Stomach (tissue), 19 donors: ENCODE measurements at places on chromosomes 5 and 9. TPM values are rescaled to one million over a fixed set of nuclear protein-coding genes. Genes with fewer than 3 reads are reported as not detected.

DNA sequence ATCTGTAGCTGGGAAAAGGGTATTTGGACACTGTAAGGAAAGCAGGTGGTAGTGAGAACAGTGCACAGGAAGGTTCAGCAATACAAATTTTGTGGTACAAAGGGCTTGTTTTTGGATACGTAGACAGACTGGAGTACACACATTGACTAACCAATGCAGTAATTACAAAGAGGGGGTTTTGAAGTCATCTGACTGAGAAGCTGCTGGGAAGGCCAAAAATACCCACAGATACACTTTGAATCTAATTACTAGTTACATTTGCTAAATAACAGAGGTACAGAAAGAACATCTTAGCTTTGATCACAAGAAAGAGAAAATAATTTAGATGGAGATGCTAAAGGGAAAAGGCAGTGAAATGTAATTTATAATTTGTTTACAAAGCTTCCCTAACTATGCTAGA is 45.9 kb downstream of the PKD2L2 start:
- peaks cover 15% of the 10 kb centered on the region for H3K4me1 ChIP-seq
- DNase-seq: no peak
- peaks cover 37% of the 10 kb centered on the region for H3K36me3 ChIP-seq
- H3K27me3 ChIP-seq: no peaks in the 10 kb centered on the region
- no peak overlapping the region for H3K4me3 ChIP-seq

GRCh38 chr5:31809050-31809870 is 170.3 kb downstream of the PDZD2 start:
- no peaks in the 10 kb centered on the region for H3K36me3 ChIP-seq
- H3K27me3 ChIP-seq: no peaks in the 10 kb centered on the region
- peak; percentile 55 for DNase-seq

DNA sequence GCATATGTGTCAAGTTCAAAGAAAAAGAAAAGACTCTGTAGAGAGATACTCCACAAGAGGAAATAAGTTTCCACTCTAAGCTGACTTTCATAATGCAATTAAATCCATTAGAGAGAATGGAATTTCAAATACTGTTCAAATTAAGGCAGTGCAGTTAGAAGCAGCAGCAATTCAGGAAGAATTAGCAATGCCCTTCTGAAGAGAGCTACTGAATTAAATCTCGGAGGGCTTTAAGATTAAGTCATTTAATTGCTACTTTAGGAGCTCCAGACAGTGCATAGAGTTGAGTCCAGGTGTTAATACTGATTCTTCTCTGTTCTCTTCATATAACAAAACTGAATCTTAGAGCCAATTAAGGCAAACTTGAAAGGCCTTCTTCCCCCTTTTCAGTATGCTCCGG is 8.5 kb downstream of the CDH12 start:
- H3K27ac ChIP-seq: no peak overlapping the region
- no peaks in the 10 kb centered on the region for H3K4me1 ChIP-seq
- no peaks in the 10 kb centered on the region for H3K27me3 ChIP-seq
- H3K36me3 ChIP-seq: no peaks in the 10 kb centered on the region
- no peak for DNase-seq
- no peak overlapping the region for H3K4me3 ChIP-seq

- H3K27ac ChIP-seq: no peak overlapping the region
- no peaks in the 10 kb centered on the region for H3K27me3 ChIP-seq
- H3K4me1 ChIP-seq: peaks cover 16% of the 10 kb centered on the region
- H3K36me3 ChIP-seq: no peaks in the 10 kb centered on the region
These were observed 262.1 kb downstream of the ENC1 start for GRCh38 chr5:74378464-74378863.

DNA sequence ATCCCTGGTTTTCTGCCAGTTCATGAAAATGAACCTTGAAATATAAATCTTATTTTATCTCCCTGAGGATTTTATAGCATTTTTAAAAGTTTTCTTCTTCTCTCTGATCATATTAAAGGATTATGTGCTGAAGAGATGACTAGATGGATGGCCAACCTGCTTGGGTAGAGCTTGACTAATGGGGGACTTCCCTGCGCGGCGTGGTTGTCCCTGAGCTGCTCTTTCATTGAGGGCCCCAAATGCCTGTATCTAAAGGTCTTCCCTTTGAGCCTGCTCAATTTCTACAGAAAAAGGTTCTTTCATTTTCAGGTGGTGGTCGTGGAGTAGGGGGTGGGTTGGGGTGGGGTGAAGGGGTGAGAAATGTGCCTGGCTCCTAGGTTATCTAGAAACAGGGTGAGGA is 20.5 kb upstream of the CDKN2AIPNL start:
- no peak for DNase-seq
- peaks cover 11% of the 10 kb centered on the region for H3K4me1 ChIP-seq

DNA sequence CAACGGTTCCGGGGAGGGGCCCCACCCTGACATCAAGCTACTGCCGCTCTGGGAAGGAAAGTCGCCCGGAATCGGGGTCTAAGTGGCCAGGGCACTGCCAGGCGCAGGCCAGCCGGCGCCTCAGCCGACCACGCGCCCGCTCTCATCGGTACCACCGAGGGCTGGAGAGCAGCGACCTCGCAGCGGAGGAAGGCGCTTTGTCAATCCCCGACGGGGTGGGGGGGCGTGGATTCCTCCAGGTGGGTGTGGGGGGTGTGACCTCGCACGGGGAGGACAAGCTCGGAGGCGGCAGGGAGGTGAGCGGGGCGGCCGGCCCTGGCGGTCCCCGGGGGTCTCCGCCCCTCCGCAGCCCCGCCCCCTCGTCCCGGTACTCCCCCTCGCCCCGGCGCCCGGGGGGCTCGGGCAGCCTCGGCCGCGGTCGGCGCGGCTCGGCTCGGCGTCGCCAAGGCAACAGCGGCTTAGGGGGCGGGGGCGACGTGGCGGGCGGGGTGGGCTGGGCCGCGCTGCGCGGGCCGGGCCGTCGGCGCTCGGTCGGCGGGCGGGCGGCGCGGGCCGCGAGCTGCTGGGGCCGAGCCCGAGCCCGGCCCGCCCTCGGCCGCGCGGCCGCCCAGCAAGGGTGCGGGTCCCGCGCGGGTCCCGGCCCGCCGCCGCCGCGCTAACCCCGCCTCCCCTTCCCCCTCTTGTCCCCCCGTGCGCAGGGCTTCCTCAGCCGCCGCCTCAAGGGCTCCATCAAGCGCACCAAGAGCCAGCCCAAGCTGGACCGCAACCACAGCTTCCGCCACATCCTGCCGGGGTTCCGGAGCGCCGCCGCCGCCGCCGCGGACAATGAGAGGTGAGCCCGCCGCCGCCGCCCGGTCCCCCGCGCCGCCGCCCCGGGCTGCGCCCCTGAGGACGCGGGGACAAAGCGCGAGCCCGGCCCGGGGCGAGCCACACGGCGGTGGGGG is 47.5 kb downstream of the DAB2IP start:
- H3K27ac ChIP-seq: peak overlapping the region; percentile 34
- no peaks in the 10 kb centered on the region for H3K36me3 ChIP-seq
- no peaks in the 10 kb centered on the region for H3K27me3 ChIP-seq
- peaks cover 34% of the 10 kb centered on the region for H3K4me1 ChIP-seq
- peak; percentile 88 for DNase-seq

GRCh38 chr5:176888865-176889165 is 10.3 kb downstream of the HK3 start:
- no peak for DNase-seq
- no peak overlapping the region for H3K27ac ChIP-seq
- H3K36me3 ChIP-seq: no peaks in the 10 kb centered on the region
- H3K4me3 ChIP-seq: no peak overlapping the region

DNA sequence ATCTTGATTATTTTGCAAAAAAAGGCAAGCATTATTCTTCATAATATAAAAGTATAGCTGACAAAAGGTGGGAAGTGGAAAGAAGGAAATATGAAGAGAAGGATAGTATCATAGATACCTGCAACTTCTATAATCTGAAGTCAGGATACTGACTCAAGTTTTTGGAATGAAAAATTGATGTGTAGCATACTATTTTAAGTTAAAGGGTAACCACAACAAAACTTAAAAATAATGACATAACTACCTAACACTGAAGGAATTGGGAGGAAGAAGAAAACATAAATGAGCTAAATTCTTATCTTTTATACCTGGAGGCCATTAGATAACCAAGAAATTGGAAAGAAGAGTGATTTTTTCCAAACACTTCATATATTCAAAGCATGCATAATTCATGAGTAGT is 51.8 kb upstream of the TLE1 start:
- no peak overlapping the region for H3K27ac ChIP-seq
- no peak overlapping the region for H3K4me3 ChIP-seq
- DNase-seq: no peak
- H3K36me3 ChIP-seq: no peaks in the 10 kb centered on the region
- H3K27me3 ChIP-seq: no peaks in the 10 kb centered on the region

- H3K4me1 ChIP-seq: no peaks in the 10 kb centered on the region
- H3K4me3 ChIP-seq: no peak overlapping the region
- no peak for DNase-seq
- no peak overlapping the region for H3K27ac ChIP-seq
These were observed 15.6 kb upstream of the GDNF start for GRCh38 chr5:37855438-37855837.

DNA sequence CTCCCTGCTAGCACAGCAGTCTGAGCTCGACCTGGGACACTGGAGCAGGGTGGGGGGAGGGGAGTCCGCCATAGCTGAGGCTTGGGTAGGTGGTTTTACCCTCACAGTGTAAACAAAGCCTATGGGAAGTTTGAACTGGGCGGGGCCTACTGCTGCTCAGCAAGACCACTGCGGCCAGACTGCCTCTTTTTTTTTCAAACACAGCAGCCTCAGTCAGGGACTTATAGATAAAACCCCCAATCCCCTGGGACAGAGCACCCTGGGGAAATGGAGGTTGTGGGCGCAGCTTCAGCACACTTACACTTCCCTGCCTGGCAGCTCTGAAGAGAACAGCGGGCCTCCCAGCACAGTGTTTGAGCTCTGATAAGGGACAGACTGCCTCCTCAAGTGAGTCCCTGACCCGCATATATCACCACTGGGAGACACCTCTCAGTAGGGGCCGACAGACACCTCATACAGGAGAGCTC is 151.1 kb upstream of the APC start:
- H3K36me3 ChIP-seq: no peaks in the 10 kb centered on the region
- no peaks in the 10 kb centered on the region for H3K4me1 ChIP-seq
- DNase-seq: peak; percentile 26
- no peak overlapping the region for H3K4me3 ChIP-seq
- no peaks in the 10 kb centered on the region for H3K27me3 ChIP-seq
- no peak overlapping the region for H3K27ac ChIP-seq

DNA sequence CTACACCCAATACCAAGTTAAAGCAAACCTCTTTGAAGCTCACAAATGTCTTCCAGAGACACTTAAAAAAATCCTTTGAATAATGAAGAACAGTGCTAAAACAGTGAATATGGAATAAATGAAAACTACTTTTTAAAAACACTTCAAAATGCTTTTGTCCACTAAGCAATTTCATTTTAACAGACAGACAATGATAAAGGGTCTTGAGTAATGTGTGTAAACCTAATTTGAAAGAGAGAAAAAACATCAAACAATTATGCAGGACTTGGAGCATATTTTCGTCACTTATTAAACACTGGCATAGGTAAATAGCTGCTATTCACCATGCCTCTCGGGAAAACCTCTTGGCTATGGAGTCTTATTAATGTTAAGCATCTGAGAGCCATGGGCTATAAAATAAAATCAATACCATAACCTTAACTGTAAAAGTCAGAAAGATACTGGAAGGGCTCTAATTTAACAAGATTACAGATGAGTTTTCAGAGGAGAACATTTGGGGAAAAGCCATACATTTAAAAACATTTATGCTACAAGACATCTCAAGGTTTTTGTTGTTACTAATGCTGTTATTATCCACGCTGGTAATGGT is 177.8 kb downstream of the NFIB start:
- H3K36me3 ChIP-seq: no peaks in the 10 kb centered on the region
- no peak overlapping the region for H3K27ac ChIP-seq
- DNase-seq: no peak
- H3K4me3 ChIP-seq: no peak overlapping the region
- no peaks in the 10 kb centered on the region for H3K27me3 ChIP-seq
- peaks cover 3% of the 10 kb centered on the region for H3K4me1 ChIP-seq

DNA sequence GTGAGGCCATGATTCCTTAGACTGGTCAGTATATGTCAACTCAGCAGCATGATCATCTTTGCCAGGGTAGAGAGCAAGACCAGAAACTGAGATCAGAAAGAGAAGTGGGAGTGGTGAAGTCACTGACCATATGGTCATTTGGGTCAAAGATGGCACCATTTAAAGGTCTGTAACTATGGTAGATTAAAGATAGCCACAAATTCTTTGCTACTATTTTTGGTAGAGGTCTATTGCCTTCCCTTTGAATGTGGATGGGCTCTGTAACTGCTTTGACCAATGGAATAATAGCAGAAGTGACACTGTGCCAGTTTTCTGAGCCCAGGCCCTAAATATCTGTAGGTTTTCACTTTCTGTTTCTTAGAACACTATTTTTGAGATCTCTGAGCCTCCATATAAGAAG is 117.6 kb downstream of the PCSK1 start:
- H3K27ac ChIP-seq: no peak overlapping the region
- H3K4me3 ChIP-seq: no peak overlapping the region

Gene MYOZ3
- total RNA-seq: not detected

Gene MYMK
- not detected for total RNA-seq

Gene PCDHGA4
- total RNA-seq: 9.3 TPM

Gene PCDHA1
- total RNA-seq: not detected

Gene RASEF
- total RNA-seq: 10.3 TPM

Gene IFNA13
- not detected for total RNA-seq

Gene FAM78A
- total RNA-seq: not detected
